ENCODE measurements at places on chromosomes 12 and 14.

GRCh38 chr12:66636771-66637170, 42.1 kb downstream of the GRIP1 start:
- DNase-seq, result no peak

- no peak for DNase-seq
These were observed 89.7 kb upstream of the PARP11 start for GRCh38 chr12:3962631-3963483.

GRCh38 chr12:110766311-110767154, 23.8 kb upstream of the PPP1CC start:
- DNase-seq, result no peak

- peak; percentile 83 for DNase-seq
These were observed 5.1 kb upstream of the NUMB start for GRCh38 chr14:73463411-73463810.

DNA sequence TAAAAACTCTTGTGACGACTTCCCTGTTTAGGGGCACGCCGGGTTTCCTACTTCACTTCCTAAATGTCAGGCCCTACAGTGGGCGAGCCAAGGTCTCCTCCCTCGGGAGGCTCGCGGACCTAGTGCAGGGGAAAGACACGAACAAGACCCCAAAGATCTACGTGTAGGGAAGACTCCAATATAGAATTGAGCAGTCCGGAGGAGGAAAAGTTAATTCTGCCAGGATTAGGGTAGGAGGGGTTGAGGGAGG, 564 bp downstream of the ATXN3 start:
- DNase-seq, result peak; percentile 38

- DNase-seq, result no peak
These were observed 83.3 kb downstream of the SPTB start for GRCh38 chr14:64796369-64796768.

- DNase-seq, result no peak
These were observed 70.0 kb downstream of the KIF21A start for GRCh38 chr12:39372929-39373328.

GRCh38 chr14:104277416-104278213, 139.2 kb downstream of the KIF26A start:
- no peak for DNase-seq

GRCh38 chr12:126157575-126157966, 1092.3 kb downstream of the AACS start:
- DNase-seq, result no peak

GRCh38 chr12:52662918-52663229, 10.9 kb upstream of the KRT2 start:
- DNase-seq, result no peak

- no peak for DNase-seq
These were observed 4.9 kb upstream of the DYNLL1 start for GRCh38 chr12:120490833-120491512.

GRCh38 chr14:58639842-58640484, 2.2 kb downstream of the DACT1 start:
- DNase-seq, result peak; percentile 77

DNA sequence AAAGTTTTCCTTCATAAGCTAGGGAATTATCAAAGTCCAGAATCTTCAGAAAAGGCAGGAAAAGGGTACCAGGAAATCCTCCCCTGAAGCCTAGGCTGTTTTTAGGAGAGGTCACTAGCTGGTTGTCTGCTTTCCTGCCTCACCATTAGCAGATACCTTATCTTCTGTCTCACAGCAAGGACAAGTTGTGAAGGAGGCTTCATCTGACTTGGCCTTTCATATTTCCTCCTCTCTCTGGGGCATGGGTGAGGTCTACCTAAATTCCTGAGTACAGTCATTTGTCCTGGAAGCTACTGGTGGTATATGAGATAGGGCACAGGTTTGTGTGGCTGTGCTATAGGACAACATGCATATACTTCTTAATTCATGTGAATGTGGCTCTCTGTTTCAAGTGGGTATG, 2.3 kb downstream of the FOXJ2 start:
- no peak for DNase-seq

- DNase-seq, result no peak
These were observed 69.7 kb downstream of the MGAT4C start for GRCh38 chr12:86186449-86186848.

GRCh38 chr12:31337952-31338351, 12.0 kb upstream of the SINHCAF start:
- DNase-seq, result no peak

GRCh38 chr12:117502633-117503032, 141.2 kb upstream of the NOS1 start:
- DNase-seq, result no peak

GRCh38 chr12:10511756-10512355, 6.2 kb downstream of the EIF2S3B start:
- no peak for DNase-seq

DNA sequence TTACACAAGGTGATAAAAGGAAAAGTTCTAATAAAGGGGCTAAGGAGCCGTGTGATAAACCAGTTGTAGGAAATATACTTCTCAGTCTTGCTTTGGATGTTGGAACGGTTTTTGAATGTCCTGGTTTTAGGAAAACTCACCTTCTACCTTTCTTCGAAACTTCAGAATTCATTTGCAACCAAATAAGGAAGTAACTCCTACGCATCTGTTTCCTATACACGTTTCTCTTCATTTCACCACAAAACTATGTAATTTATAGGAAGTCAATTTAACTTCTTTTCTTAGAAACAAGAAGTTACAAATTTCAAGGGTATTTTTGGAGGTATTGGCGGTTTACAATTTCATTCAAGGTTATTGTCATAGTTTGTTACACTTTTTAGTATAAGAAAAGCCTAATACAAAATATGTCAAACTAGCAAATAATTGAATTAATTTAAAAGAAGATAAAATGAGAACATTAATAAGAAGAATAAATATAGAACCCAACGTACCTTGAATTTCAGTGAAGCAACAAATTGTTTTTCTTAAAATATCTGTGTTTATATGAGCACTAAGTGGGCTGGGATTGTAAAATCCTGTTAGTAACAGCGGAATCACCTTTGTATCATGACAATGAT, 33.2 kb upstream of the CD69 start:
- no peak for DNase-seq

DNA sequence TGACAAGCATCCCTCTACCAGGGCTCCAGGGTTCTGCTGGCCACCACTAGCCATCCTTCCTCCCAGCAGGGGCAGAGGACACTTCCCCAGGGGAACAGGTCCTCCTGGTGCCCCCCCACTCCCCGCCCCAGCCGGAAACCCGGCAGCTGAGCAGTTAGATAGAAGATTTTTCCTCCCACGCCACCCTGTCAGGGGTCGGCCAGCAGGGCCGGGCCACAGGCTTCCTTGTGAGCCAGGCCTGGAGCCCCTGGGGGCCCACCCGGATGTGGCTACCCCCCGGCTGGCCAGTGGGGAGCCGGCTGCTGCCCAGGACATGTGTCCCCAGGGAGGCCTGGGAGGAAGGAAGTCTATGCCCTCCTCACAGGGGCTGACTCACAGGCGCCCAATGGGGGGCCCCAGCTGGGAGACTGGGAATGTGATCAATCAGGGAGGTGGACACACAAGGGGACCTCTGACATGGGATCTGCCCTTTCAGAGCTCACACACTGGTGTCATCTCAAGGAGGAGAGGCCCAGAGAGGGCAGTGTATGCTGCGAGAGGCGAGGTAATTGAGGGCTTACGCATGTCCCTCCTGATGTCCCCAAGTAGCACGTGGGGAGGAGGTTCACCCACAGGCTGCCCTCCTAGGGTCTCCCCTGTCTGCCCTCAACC, 4.2 kb downstream of the SH2B3 start:
- peak; percentile 67 for DNase-seq

DNA sequence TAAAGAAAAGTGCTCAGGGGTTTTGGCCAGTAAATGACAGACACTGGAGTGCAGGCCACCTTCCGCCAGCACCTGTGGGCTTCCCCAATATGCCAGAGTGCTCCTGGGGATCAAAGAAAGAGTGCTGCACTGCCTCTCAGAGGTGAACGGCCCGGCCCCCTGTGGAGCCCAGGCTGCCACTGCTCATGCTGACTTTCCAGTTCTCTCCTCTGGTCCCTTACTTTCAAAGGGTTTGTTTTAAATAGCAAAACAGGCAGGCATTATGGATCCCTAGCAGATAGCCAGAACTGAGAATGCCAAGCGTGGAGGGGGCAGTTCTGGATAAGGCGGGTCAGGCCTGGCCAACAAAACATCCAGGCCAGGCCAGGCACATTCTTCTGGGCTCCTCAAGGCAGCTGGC, 59.6 kb downstream of the MDM2 start:
- no peak for DNase-seq

DNA sequence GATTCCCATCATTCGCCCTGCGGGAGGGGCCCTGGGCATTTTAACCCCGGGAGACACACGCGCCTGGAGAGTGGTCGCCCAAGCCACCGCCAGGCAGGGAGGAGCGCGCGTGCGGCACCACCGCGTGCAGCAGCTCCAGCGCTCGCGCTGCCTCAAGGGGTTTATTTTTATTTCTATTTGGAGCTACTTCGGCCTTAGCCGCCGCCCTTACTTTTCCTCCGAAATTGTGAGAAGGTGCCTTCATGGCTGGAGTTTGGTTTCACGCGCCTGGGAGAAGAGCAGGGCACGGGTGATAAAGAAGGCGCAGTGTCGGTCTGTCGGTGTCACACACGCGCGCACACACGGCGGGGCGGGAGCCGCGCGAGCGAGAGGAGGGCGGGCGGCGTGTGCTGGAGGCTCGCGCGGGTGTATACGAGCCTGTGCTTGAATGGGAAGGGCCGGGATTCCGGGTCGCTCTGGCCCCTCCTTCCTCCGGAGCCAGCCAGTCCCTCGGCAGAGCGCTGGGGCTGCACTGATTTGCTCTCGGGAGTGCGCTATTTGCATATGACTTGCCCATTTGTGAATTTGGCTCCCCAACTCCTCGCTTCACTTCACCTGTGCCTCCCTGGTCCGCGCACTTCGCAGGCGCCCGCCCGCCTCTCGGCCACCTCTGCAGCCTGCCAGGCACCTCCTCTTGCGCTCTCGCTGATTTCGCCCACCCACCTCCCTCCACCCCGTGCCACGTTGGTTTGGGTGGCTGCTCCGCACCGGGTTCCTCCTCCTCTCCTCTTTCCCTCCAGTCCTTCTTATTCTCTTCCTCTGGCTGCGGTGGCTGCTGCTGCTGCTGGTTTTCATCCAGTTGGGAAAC, 932.3 kb downstream of the DIO2 start:
- no peak for DNase-seq

DNA sequence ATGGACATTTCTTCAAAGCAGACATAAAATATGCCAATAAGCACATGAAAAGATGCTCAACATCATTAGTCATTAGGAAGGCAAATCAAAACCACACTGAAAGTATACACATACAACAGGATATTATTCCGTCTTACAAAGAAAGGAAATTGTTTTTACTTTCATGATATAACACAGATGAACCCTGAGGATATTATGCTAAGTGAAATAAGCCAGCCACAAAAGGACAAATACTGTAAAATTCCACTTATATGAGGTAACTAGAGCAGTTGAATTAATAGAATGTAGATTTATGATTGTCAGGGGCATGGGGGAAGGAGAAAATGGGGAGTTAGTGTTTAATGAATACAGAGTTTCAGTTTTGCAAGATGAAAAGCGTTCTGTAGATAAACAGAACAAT, 4.2 kb downstream of the ACYP1 start:
- no peak for DNase-seq

DNA sequence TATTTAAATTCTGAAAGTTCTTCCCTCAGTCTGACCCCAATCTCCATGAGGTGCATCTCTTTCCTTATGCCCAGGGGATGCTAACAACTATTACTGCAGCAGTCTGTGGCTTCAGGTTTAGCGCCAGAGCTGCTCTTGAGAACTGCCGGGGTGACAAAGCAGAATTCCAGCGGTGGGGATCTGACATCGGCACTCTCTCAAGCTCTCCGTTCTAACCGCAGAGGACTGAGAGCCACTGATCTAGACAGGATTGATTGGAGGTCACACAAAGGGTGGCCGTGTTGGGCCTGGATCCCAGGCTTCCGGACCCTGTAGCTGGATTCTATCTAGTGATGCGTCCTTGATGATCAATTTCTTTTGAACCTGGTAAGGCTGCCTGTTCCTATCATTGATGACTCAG, 155.6 kb upstream of the TMEM132C start:
- no peak for DNase-seq

GRCh38 chr12:53653595-53653994, 22.3 kb downstream of the ATP5MC2 start:
- no peak for DNase-seq

DNA sequence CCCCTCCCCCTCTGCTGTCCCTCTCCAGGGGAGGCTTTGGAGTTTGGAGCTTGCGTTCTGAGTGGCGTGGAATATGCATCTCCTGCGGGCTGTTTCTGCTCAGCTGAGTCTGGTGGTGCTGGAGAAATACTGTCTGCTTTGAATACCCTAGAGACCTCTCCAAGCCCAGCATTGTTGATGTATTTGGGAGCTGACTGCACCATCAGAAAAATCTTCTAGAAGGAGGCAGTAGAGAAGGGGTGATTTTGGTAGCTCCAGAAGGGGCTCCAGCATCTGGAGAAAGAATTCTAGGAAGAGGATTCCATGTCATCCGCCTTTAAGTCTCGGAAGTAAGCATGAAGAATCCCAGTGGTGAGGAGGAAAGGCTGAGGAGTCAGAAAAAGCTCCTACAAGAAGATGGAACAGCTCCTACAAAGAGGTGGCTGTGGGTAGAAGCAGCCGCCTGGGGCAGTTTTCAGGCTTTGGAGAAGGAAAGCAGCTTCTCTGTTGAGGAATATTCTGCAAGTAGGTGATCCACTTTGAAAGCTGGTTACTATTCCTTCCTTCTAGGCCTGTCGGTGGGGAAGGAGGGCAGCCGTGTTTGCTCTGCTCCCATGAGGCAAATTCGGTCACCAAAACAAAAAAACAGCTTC, 9.7 kb downstream of the MLXIP start:
- no peak for DNase-seq

- no peak for DNase-seq
These were observed 168.3 kb upstream of the SYT1 start for GRCh38 chr12:78696267-78696666.

- no peak for DNase-seq
These were observed 12.9 kb downstream of the TBX3 start for GRCh38 chr12:114671066-114671442.

- no peak for DNase-seq
These were observed 1.3 kb downstream of the OTOGL start for GRCh38 chr12:80100591-80100990.

GRCh38 chr14:85279407-85279806, 250.5 kb upstream of the FLRT2 start:
- no peak for DNase-seq

- DNase-seq, result no peak
These were observed 309.2 kb upstream of the TBX3 start for GRCh38 chr12:114993165-114993564.

DNA sequence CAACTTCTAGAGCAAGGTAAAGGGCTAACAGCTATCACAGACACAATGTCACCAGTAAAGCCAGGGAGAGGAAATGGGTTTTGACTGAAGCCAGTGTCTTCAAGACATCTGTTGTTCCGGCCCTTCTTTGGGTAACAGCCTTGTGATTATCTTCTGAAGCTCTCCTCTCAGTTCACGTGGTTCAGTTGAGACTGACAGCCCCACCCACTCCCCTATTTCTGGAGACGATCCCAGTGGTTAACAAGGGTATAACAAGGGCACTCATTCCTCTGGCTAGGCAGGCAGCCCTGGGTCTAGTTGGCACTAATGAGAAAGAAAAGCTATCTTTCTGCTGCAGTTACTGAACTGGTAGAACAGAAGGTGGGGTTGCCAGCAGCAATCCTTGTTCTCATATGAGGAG, 6.9 kb downstream of the GNPTAB start:
- DNase-seq, result peak; percentile 22

GRCh38 chr14:65832431-65833266, 420.1 kb downstream of the FUT8 start:
- DNase-seq, result peak; percentile 38
